ENCODE measurements at places on chromosomes 1 and 21. TPM values are rescaled to one million over a fixed set of nuclear protein-coding genes. Genes with fewer than 3 reads are reported as not detected.

The ACTA1 gene
- total RNA-seq = not detected

GRCh38 chr1:52334906-52335528 is 31.0 kb downstream of the CC2D1B start:
- no peak for DNase-seq

The GLIS1 gene
- total RNA-seq = 0.19 TPM

DNA sequence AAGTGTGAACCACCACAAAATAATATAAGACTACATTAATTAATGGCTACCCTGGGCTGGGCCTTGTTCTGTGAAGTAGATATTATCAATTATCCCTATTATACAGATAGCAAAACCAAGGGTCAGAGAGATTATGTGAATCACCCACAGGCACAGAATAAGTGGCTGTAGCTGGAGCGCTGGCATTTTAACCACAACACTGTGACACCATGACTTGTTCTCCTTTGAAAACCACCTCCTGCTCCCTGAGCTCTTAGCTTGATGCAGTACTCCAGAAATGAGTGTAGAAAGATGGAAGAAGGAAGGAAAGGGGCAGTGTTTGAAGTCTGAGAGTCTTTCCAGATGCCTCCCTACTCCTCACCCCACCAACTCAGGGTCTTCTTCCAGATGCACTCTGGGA is 29.5 kb upstream of the JUN start:
- no peak for DNase-seq

DNA sequence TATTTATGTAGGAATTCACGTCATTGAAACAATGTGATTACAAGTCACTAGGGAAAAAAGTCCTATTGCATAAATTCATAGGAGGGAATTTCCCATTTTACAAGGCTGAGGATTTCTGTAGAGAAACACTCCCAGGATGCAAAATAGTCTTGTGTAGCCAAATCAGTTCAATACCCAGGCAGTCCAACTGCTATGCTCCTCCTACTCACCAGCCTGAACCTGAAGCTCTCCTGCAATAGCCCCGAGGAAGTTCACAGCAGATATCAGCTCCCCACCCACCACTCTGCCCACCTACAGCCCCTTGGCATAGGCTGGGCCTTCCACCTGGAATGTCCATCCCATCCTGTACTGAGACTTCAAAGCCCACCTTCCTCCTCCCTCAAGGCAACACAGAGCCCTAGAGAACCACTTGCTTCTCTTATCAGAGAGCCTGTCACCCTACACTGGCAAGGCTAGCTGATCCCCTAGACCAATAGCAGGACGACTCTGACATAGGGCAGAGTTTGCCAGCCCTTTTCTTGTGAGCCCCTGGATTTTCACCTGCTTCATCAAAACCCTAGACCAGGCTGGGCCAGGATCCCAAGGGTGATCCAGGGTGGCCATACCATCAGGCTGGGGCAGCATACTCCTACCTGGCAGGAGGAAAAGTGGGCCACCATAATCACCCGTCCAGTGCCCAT is 1.5 kb downstream of the LSS start:
- DNase-seq = no peak

DNA sequence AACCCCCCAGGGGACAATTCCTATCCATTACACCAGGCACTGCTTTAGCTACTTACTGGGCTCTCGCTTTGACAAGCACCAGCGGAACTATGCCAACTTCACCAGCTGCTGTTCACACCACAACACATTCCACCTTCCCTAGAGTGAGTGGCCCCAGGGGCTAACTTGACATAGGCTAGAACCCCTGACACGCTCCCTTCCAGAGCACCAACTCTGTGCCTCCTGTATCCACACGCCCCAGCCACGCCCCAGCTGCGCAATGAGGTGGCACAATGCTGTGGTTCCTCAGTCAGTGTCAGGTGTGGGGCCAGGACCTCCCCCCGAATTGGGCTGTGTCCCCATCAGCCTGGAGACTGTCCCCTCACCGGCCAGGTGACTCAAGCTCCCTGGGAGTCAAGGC is 11.7 kb upstream of the FGR start:
- DNase-seq = no peak

The SLC9C2 gene
- total RNA-seq = 0.06 TPM

GRCh38 chr1:59180735-59181134 is 116.2 kb upstream of the FGGY start:
- DNase-seq = no peak

The MTMR11 gene
- total RNA-seq = 4.9 TPM

The SPRR1B gene
- total RNA-seq = not detected

The ARHGAP30 gene
- total RNA-seq = 0.43 TPM

GRCh38 chr21:22224261-22224660 is 1226.1 kb downstream of the NCAM2 start:
- no peak for DNase-seq

The RBP7 gene
- 2.1 TPM for total RNA-seq

The VWA5B1 gene
- not detected for total RNA-seq

DNA sequence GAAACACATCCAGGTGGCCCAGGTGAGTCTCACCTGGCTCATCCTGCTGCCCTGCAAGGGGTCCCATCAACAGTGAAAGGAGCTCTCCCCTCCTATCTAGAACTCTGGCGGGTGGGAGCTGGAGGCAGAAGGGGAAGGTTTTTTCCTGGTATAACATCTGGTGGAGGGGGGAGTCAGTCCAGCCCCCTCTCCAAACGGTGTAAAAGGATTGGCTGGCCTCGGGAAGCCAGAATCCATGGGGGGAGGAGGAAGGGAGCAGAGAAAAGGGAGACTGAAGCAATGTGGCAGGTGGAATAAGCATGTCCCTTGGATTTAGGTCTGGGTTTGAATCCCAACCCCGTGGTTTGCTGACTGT is 1.2 kb upstream of the CAMK2N1 start:
- DNase-seq = no peak

- DNase-seq = no peak
These were observed 136.6 kb upstream of the GFI1 start for GRCh38 chr1:92623187-92623778.

DNA sequence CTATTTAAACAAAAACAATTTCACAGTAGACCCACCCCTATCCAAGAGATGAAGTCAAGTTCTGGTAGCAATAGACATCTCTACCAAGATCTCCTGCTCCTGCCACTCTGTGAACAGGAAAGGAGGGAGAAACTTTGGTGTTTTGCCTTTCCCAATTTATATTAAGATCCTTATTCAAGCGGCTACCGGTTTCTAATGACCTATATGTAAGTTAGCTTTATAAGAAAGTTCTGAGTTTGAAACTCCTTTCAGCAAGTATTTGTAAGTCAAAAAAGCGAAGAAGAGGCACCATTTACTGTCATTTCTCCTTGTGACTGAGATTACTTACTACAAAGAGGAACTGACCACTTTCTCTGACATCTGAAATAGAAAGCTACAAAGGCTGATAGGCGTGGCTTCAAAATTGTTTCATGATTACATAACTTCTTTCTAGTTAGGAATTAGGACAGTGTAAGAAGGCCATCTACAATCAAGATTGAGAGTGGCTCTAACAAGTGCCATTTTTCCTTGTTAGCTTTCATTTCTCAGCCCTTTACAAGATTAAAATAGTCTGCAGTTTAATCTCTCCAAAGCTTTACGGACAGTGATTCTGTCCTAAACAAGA is at the start of gene MNDA:
Gene MNDA, plus strand, starts transcription at position 448 of the 604 bp plus-strand sequence. CDS start 10,803 bp downstream, outside the sequence.
- no peak for DNase-seq
